Body of pancreas (tissue), 4 donors: ENCODE measurements at places on chromosomes 3 and 15.
A peak's percentile ranks its signal among the peaks of the same experiment; 100 is the strongest.

- no peak for DNase-seq
Observed at GRCh38 chr3:45915518-45916231, 27.6 kb upstream of the CXCR6 start.

DNA sequence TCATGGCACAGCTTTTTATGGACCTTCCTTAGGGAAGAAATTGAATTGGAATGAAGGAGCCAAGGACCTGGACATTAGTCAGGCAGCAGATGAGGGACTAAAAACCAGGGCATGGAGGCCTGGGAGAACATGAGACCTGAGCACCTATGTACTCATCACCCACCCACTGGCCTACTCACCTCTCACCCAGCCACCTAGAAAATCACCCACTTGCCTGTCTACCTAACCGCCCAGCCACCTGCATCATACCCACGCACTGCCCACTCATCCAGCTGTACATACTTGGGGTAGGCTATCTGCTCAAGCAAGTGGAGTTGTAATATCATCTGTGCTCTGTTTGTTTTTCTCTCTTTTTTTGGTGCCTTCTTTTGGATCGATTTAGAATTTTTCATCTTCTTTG is 65.3 kb upstream of the SLCO2A1 start:
- DNase-seq, result no peak

- DNase-seq, result no peak
Observed at GRCh38 chr3:189383630-189384029, 211.9 kb downstream of the TPRG1 start.

DNA sequence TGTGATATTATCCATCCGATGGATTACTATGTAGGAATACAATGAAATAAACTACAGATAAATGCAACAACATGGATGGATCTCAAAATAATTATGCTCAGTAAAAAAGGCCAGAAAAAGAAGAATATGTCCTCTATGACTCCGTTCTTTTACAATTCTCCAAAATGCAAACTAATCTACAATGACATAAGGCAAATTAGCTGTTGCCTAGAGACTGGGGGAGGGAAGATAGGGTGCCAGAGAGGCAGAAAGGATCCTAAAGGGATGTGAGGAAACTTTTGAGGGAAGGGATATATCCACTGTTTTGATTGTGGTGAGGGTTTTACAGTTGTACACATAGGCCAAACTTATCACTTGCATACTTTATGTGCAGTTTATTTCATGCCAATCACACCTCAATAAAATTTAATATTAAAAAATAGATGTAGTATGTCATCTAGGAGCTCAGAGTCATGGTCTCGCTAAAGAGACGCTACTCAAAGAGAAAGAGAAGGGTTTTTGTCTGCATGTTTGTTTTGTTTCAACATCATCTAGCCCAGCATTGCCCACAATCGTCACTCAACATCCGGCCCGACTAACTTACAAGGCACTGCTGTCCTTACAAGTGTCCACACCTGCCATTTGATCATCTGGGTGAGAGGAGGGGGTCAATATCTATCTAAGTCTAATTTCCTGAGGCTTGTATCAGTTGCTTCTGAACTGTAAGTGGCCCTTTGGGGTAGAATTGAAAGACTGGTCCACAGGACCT is 29.5 kb downstream of the HES1 start:
- DNase-seq, result no peak

DNA sequence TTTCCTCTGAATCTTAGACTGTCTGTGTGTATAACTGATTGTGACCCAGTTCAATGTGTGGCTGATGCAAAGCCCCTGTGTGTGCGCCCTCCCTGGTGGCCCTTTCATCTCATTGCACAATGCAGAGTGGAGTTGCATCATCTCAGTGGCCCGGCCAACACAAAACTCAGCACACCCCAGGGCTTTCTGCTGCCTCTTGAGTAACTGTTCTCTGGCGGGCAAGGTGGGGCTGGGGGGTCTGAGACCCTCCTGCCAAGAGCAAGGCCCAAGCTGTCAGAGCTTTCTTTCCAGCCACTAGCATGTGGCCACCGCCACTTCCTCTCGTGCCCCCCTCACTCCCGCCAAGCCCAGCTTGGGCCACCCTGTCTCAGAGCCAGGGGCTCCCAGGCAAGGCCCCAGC is 80.7 kb upstream of the ALDH1L1 start:
- DNase-seq, result peak; percentile 65

DNA sequence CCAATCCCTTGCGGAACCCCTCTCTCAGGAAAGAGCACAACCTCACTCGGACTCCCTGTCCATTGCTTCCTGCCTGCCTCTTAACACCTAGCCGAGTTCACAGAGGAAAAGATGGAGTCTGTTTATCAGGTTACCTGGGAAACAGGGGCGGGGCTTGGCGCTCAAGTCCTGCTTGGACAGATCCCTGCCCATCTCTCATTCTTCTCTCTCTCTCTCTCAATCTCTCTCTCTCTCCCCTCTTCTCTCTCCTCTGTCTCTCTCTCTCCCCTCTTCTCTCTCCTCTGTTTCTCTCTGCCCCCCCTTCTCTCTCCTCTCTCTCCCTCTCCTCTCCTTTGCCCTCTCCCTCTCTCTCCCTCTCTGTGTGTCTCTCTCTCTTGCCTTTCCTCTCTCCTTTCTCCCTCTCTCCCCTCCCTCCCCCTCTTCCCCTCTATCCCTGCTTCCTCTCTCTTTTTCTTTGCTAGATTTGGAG is at the start of gene EFHB:
TSS of gene EFHB (minus strand) at position 120 of the 469 bp plus-strand sequence. CDS start 199 bp downstream, outside the sequence.
- peak; percentile 40 for DNase-seq

DNA sequence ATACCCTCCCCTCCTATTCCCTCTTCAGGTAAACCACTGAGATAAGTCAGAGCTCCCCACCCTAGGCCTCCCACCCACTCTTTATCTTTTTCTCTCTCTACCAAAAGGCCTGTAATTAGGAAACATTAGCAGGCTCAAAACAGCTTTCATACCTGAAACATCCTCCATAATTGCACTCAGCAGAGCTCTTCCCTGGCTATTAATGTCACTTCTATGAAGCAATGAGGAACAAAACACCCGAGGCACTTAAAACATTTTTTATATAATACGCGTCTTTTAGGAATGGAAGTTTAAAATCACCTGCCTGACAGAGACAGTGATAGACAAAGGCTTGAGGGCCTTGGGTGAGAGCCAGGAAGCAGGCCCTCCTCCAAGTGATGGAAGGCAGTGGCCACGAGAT is 138.9 kb downstream of the EPHB1 start:
- no peak for DNase-seq

DNA sequence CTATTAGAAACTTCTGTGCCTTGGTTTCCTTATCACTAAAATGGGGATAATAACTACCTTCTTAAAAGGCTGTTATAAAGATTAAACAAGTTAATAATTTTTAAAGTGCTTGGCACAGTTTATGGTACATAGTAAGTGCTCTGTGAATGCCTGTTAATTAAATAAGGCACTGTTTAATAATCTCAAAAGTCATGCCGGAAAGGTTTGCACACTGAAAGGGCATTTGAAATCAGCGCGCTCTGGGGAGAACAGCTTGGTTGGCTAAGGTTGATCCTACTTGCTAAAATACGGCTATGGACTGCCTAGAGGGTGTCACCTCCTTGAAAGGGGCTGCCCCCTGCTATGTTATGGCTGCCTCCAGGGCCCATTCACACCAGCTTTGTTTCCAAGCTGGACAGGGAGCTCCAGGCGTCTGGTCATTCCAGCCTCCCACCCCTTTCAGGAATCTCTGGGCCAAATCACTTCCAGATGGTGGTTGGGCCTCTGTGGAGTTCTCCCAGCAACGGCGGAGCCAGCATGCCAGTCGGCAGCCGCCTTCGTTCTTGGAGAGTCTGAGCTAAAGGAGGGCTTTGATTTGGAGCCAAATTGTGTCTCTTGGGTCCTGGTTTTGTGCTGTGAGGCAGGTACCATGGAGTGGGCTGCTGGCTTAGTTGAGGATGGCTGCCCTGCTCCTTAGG is 5.9 kb downstream of the FLNB start:
- DNase-seq, result peak; percentile 37

GRCh38 chr3:125010393-125010792 is 45.4 kb downstream of the HEG1 start:
- no peak for DNase-seq

GRCh38 chr3:155664925-155665695 is 79.8 kb downstream of the PLCH1 start:
- peak; percentile 62 for DNase-seq

DNA sequence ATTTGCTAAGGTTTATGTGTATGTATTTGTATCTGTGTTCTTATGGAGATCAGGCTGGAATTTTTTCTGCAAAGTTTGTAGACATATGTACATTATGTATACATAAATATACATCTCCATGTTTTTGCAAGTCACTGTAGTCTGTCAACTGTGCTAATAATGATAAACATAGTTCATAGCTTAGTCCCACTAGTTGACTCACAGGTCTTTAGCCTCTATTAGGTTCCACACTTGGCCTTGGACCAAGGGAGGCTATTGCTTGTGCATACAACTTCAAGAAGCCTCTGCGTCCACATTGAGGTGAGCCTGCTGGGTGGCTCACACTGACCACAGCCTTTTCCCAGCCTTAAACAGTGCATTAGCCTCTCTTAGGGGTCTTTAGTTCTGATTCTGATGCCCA is 243.8 kb upstream of the PEX5L start:
- DNase-seq, result no peak

GRCh38 chr3:49460956-49461355 is 9.1 kb upstream of the DAG1 start:
- no peak for DNase-seq

DNA sequence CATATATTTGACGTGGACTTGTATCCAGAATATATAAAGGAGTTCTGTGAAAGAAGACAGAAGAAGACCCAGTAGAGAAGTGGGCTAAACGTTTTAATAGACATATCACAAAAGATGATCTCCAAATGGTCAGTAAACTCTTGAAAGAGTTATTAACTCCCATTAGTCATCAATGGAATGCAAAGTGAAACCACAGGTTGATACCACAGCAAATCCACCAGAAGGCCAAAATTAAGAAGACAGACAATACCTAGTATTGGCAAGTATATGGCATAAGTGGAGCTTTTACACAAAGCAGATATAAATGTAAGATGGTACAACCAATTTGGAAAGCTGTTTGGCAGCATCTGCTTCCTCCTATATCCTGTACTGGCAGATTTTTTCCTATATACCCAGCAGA is 6.0 kb downstream of the SPATA16 start:
- DNase-seq, result no peak

- DNase-seq, result no peak
Observed at GRCh38 chr3:133271042-133271441, 128.8 kb upstream of the BFSP2 start.

DNA sequence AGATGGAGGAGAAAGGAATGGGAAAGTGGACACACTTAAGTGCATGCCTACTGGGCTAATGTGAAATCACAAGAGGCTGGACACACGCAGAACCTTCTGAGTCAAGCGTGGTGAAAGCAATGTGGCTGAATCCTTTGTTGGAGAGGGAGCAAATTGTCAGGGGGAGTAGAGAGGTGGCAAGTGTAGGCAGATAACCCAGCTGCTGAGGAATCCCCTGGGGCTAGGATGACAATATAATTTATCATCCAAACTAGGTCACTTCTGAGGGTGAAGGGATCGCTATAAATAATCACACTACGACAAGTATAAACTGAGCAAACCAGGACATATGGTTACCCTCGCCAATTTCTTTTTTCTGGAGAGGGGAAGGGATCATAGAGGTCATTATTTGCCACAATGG is 28.7 kb downstream of the TAMM41 start:
- DNase-seq, result no peak

DNA sequence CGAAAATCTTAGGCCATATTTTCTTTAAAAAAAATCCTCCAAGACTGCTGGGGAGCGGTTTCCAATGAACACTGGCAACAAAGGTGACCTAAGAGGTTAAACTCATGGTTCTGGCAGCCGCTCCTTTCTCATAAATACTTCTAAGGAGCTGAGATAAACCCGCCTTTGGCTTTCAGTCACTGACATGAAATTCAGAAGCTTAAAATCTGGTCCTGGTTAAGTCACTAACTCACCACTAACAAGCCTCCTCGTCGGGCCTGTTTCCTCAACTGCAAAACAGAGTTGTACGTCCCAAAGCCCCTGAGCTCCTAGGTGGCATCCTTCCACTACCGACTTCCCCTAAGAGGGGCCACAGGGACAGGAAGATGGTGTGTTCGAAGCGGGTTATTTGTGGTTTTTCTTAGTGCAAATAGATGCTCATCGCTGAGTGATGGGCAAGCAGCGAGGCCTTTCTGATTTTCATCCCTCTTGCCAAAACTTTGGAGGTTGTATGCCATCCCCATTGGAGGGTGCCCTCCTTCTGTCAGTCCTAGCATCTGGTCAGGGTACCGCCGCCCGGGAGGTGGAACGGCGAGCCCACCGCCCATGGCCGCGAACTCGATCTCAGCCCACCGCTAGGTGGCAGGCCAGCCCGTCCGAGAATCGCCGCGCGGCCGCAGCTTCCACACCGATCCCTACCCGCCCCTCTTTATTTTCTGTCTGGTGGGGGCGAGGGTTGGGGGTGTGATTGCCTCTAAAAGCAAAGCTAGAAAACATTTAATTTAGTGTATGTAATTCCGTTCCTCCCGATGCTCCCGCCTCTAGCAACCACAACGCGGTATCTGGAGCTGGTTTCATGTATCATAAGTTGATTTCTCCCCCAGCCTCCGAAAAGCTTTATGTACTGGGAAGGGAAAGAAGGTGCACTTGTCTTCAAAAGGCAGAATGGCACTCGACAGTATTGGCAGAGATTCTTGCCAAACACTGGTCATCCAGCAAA is 4.6 kb downstream of the BCL6 start:
- peak; percentile 65 for DNase-seq

- DNase-seq, result peak; percentile 52
Observed at GRCh38 chr3:127535901-127536829, 54.4 kb downstream of the TPRA1 start.

DNA sequence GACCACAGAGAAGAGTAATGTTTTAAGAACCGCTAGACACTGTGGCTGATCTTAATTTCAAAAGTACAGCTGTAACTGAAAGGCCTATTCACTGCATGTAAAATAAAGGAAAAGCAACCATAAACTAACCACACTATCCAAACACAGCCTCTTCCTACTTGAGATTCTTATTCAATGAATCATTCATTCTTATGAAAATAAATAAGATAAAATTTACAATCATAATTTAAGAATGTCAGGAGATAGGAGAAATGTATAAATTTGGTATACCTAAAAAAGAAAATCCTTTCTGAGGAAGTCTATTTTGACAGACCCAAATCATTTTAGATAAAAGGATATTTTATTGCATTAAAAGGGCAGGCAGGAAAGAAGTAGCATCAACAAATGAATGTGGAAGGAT is 533.5 kb upstream of the ZNF385D start:
- DNase-seq, result no peak

DNA sequence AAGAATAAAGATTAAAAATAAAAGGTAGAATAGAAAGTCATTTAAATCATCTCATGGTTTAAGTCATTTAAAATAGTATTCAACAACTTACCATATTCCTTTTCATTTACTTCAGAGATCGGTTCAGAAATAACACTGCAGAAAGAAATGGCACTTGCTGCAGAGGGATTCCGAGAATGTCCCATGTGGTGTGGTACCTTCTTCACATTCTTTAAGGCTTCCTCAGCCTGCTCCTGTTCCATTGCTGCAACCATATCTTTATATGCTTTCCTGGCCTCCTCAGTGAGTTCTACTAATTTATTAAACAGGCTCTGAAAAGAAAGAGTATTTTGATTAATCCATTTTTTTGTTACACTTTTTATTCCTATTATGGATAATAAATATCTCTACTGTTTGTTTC is 32.6 kb upstream of the SHC4 start:
- DNase-seq, result no peak

GRCh38 chr3:23481011-23481615 is 278.0 kb downstream of the UBE2E2 start:
- no peak for DNase-seq

GRCh38 chr15:74373056-74373650 is 5.7 kb upstream of the CYP11A1 start:
- no peak for DNase-seq
